Activated CD4-positive, alpha-beta T cell treated with anti-CD3 and anti-CD28 coated beads, Interleukin-2, amount 10 ng/mL, durations not matched to agents 7 days and 5 days (primary cell): ENCODE measurements at places on chromosomes 13 and 19. TPM values are rescaled to one million over a fixed set of nuclear protein-coding genes. Genes with fewer than 3 reads are reported as not detected.

The ERICH6B gene
- total RNA-seq, result not detected

The LMTK3 gene
- total RNA-seq, result 3.7 TPM

The PDE4C gene
- total RNA-seq, result not detected

The RXFP2 gene
- total RNA-seq, result not detected

The MAP4K1 gene
- 313 TPM for total RNA-seq

The CLEC17A gene
- not detected for total RNA-seq

The MOB3A gene
- total RNA-seq, result 239 TPM

DNA sequence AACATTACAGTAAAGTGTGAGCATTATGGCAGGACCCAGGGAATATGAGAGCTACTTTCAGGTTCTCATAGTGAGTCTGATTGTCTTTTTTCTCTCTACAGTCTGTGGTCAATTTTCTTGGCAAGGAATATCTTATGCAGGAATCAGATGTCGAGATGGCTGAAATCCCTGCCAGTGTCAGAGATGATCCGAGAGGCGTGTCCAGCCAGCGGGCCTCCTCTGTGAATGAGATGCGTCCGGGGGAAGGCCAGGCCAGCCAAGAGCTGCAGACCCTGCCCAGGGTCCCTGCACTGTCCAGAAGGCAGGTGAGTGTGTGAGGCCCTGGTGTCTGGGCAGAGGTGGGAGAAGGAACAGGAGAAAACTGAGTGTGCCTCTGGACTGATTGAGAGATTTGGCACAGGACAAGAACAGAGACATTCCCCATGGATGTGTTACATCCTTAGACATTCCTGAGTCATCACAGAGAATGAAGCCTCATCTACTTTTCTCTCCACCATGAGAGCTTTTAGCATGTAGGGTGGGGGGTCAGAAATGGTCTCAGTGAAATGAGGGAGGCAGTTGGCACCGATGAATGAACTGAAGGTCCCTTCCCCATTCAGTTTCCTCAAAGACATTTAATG, 27.3 kb upstream of the EDDM13 start:
- H3K4me3 ChIP-seq, result no peak overlapping the region
- no peak overlapping the region for H3K27ac ChIP-seq
- no peaks in the 10 kb centered on the region for H3K4me1 ChIP-seq
- H3K27me3 ChIP-seq, result no peaks in the 10 kb centered on the region
- no peaks in the 10 kb centered on the region for H3K36me3 ChIP-seq

DNA sequence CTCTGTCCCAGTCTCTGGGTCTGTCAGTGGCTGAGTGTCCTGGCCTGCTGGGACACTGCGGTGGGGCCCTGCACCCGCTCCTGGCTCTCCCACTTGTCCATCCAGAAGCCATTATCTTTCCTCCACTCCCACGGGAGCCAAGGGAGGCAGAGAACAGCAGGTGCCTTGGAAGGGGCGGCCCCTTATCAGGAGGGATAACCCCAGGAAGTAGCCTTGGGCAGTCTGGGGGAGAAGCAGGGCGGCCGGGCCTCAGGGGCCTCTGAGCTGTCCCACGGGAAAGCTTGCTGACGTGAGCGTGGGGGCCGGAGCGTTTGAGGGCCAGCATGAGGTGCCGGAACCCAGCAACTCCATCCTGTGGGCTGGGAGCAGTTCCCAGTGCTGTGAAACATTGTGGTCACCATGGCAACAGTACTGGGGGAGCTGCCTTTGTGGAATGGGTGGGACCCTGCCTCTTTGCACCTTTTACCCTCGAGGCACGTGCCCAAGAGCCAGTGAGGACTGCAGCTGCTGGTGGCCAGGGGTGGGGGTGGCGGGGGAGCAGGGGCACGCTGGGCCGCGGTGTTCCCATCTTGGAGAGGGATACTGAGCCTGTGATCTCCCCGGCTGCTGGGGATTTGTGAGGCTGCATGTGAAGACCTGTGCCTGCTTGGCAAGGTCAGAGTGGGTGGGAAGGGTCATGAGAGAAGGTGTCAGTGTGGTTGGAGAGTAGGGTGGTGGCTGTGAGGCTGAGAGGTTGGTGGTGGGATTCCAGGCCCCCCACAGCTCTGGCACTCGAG, 20.9 kb downstream of the KLHL26 start:
- H3K36me3 ChIP-seq, result no peaks in the 10 kb centered on the region
- no peak overlapping the region for H3K4me3 ChIP-seq
- no peak for DNase-seq
- H3K27ac ChIP-seq, result no peak overlapping the region

DNA sequence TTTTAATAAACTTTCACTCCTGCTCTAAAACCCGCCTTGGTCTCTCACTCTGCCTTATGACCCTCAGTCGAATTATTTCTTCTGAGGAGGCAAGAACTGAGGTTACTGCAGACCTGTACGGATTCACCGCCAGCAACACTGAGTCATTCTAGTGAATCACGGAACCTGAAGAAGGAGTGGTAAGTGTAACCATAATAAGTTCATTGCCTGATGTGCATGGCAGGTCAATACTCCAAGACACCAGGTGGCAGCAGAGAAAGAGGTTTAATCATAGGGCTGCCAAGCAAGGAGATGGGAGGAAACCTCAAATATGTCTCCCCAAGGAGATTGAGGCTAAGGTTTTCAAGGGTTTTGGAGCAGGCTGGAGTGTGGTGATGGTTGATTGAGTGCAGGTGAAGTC, 204.3 kb upstream of the IPO5 start:
- H3K27ac ChIP-seq, result no peak overlapping the region
- no peaks in the 10 kb centered on the region for H3K27me3 ChIP-seq
- H3K4me1 ChIP-seq, result no peaks in the 10 kb centered on the region
- no peak overlapping the region for H3K4me3 ChIP-seq

GRCh38 chr13:46403851-46404732, 17.0 kb upstream of the RUBCNL start:
- H3K4me3 ChIP-seq, result no peak overlapping the region
- peaks cover 2% of the 10 kb centered on the region for H3K36me3 ChIP-seq
- no peak for DNase-seq
- H3K27ac ChIP-seq, result no peak overlapping the region

DNA sequence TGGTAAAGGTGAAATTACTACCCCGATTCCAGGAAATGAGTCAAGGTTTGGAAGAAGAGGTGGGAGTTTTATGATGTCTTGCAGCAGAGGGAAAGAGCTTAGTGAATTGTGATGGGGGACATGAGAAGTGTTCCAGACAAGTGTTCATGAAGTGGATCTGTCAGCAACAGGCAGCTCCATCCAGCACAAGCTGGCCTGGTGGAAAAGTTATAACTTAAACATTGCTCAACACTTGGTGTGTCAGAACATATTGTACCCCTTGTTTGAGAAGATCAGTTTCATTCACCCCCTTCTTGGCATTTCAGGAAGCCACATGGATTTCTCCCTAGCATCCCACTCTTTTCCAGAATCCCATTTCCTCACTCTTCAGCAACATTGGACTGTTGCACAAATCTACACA, 222.0 kb downstream of the B3GLCT start:
- DNase-seq, result no peak
- peaks cover 14% of the 10 kb centered on the region for H3K27me3 ChIP-seq
- H3K4me1 ChIP-seq, result no peaks in the 10 kb centered on the region
- H3K4me3 ChIP-seq, result no peak overlapping the region
- no peak overlapping the region for H3K27ac ChIP-seq

DNA sequence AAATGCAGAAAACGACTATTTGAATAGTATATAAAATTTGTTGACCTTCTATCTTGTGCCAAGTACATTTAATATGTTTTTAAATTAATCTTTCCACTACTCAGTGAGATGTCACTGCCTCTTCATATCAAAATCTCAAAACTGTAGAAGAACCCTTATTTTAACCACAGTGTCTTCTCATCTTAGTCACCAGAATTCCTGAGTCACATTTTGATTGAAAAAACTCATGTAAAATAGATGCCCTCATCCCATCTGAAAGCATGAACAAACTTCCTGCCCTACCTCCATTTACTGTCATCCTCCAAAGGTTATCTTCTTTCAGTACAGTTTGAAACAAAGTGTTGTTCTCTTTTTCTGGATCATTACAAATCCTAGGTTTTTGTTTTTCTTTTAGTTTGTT, 1215.4 kb downstream of the PCDH9 start:
- no peak overlapping the region for H3K4me3 ChIP-seq
- H3K27me3 ChIP-seq, result no peaks in the 10 kb centered on the region

DNA sequence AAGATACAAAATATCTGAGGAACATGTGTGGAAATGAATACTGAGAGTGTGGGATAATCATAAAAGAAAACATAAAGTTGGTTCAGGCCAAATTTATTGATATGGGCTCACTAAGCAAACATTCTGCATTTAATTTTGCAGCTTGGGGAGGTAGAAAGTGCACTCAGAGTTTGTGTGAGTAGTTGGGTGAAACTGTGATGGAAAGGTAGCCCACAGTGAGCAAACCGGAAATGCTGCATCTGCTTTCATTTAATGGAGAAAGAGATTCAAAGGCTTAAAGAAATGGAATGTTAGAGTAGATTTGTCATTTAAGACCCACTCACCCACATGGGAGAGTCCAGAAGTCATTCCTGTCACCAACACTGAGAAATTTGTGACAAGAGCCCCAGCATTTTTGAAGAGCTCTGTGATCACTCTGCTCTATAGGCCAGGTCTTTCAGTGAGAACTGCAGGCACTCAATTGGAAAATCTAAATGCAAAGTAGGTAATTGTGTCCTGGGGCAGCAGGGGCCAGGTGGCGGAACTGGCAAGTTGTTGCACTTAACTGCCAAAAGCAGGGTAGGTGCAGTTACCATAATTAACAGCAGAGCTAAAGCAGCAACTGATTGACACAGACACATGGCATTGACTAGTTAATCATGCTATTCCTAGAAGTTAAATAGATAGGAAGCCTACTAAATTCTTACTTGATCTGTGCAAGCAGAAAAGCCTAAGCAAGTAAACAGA, 1228.3 kb upstream of the PCDH20 start:
- H3K27me3 ChIP-seq, result no peaks in the 10 kb centered on the region
- H3K4me3 ChIP-seq, result no peak overlapping the region
- no peaks in the 10 kb centered on the region for H3K4me1 ChIP-seq
- DNase-seq, result no peak
- no peak overlapping the region for H3K27ac ChIP-seq
- no peaks in the 10 kb centered on the region for H3K36me3 ChIP-seq

- H3K4me1 ChIP-seq, result peaks cover 7% of the 10 kb centered on the region
- no peak overlapping the region for H3K4me3 ChIP-seq
- H3K36me3 ChIP-seq, result no peaks in the 10 kb centered on the region
- peaks cover 9% of the 10 kb centered on the region for H3K27me3 ChIP-seq
- DNase-seq, result peak; percentile 71
These were observed 106.8 kb upstream of the SPATA13 start for GRCh38 chr13:24053519-24054251.

DNA sequence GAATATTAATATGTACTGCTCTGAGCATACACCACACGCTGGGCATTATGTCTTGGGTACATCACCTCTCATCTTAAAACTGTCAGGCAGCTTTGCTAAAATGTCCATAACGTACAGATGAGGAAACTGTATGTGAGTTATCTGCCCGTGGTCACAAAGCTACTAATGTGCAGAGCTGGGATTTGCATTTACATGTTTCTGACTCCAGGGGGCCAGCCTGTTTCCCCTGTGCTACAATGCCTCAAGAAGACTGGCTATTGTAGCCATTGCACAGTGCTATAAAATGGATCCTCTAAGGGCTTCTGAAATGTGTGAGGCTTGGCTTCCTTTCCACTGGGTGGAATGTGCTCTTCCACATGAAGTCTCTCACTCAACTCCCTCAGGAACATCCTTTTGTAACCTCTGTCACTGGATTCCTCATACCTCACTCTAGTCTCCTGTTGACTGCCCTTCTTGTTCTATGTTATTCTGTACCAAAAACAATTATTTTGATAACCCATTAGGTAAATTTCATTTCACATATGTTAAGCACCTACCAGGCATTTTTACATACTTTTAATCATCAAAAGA, 95.6 kb upstream of the HTR2A start:
- no peak overlapping the region for H3K27ac ChIP-seq
- H3K4me1 ChIP-seq, result no peaks in the 10 kb centered on the region
- H3K4me3 ChIP-seq, result no peak overlapping the region

DNA sequence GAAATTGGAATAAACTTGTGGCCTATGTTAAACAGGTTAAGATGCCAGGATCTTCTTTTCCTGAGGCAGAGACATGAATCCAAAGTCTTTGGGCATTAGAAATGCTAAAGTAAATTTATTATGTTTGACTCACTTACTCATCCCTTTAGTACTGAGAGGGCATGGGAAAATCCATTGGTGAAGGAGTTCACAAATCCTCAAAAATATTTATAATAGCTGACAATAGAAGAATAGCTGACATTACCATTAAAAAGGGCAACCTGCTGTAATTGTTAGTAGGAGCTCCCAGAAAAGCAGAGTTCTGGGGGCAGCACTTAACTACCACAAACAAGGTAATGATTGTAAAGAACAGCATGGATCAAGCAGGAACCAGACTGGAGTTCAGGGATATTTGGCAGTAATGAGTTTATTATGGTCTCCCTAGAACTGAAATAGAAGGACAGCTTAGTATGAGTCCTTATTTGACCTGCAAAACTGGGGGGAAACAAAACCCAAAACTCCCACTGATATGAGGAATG, 285.8 kb upstream of the KLHL1 start:
- DNase-seq, result no peak
- H3K4me1 ChIP-seq, result no peaks in the 10 kb centered on the region
- no peak overlapping the region for H3K27ac ChIP-seq
- no peak overlapping the region for H3K4me3 ChIP-seq

- no peak overlapping the region for H3K27ac ChIP-seq
- no peaks in the 10 kb centered on the region for H3K36me3 ChIP-seq
- peaks cover 4% of the 10 kb centered on the region for H3K27me3 ChIP-seq
- peaks cover 30% of the 10 kb centered on the region for H3K4me1 ChIP-seq
- no peak overlapping the region for H3K4me3 ChIP-seq
- peak; percentile 46 for DNase-seq
These were observed 4.9 kb downstream of the ZAR1L start for GRCh38 chr13:32310134-32310706.

DNA sequence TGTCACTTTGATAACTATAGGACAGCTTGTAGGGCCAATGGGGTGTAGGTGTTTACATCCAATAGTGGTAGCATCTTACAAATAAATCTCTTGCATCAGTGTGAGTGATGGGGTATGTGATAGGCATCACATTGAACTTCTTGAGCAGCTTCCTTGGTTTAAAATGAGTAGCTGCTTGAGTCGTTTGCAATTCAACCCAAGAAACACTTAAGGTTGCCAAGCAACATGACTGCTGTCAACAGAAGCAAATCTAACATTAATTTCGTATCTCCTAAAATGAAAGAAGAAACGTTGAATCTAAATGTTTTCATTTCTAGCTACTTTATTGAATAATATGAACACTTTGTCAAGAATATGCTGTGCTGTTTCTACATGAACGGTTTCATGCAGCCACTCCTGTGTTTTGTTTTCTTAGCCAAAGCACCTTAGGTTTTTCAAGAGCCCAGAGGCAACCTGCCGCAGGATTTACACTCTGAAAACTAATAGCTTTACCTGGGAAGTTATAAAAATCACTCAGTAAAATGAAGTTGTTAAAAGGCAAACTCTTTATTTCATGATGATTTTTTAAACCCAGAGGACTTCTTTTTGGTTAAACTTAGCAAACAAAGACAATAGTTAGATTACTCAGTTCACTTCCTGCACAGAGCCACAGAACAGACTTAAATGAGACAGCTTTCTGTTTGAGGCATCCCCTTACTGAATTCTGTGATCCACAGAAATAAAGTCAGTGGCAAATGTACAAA, 305.2 kb downstream of the MTUS2 start:
- no peaks in the 10 kb centered on the region for H3K27me3 ChIP-seq
- DNase-seq, result no peak
- peaks cover 9% of the 10 kb centered on the region for H3K4me1 ChIP-seq
- peak overlapping the region; percentile 79 for H3K27ac ChIP-seq
- no peaks in the 10 kb centered on the region for H3K36me3 ChIP-seq
